NCI-H69 (cell line): ENCODE measurements at places on chromosomes 5 and 9.

GRCh38 chr9:37746448-37747270 lies 6.9 kb upstream of the TRMT10B start:
- DNase-seq, result no peak

DNA sequence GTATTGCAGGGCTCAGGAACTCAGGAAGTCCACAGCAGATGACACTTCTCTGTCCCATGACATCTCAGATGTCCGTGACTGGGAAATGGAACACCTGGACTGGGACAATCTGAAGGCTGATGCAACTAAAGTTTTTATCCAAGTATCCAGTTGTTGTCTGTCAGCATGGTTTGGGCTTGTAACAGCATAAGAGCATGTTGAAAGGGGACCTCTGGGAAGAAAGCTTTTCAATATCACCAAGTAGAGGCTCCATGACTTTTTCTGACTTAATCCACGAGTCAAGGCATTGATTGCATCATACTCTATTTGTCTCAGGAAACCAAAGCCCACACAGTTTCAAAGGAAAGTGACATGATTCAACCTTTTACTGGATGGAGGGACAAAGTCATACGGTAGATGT lies 807.7 kb downstream of the MTRR start:
- no peak for DNase-seq

GRCh38 chr5:143758750-143759149 lies 53.2 kb upstream of the HMHB1 start:
- DNase-seq, result no peak

- DNase-seq, result no peak
These were observed 15.7 kb downstream of the GRAMD2B start for GRCh38 chr5:126438868-126439267.

GRCh38 chr5:112203229-112203628 lies 215.8 kb downstream of the EPB41L4A start:
- DNase-seq, result no peak

- DNase-seq, result no peak
These were observed 21.9 kb downstream of the DYNC2I2 start for GRCh38 chr9:128634651-128635262.

DNA sequence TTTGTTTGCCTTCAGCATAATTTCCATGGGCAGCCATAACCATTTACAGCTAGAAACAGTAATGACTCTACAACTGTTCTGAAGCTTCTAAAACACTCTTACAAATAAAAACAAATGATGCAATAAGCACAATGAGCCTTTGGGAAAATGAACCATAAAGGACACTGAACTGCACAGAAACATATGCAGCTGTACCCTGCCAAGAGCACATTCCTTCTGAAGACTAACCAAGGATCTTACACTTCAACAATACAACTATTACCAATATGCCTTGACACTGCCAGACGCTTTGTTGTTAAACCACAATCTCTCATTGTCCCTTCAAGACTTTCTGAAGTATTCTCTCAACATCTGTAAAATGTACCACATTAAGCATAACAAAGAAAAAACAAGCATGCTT lies 104.2 kb upstream of the HMHB1 start:
- DNase-seq, result no peak

- no peak for DNase-seq
These were observed 426.5 kb downstream of the CTNND2 start for GRCh38 chr5:11477786-11478185.

DNA sequence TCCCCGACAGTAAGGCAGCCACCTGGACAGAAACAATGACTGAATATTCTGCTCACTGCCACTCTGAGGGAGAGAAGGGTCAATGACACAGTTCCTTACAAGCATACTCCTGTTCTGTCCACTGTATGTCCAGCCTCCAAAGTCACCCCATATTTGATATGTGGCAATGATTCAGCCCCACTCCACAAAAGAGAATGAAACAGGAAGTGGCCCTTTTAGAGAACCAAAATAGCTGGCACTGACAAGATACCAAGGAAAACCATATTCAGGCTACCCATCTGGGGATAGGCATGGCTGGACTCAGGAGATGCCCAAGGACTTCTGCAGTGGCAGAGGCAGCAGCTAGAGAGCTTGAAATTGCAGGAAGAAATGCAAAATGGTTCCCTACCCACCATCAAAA lies 12.8 kb upstream of the GFRA3 start:
- DNase-seq, result no peak

DNA sequence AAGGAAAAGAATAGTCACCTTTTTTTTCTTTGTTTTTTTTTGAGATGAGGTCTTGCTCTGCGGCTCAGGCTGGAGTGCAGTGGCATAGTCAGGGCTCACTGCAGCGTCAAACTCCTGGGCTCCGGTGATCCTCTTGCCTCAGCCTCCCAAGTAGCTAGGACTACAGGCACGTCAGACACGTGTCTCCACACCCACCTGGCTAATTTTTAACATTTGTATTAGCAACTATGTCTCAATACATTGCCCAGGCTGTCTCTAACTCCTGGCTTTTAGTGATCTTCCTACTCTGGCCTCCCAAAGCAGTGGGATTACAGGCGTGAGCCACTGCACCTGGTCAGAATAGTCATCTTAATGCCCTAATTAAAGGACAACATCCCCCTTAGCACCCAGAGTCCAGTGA lies 54.4 kb upstream of the CTSL start:
- no peak for DNase-seq

DNA sequence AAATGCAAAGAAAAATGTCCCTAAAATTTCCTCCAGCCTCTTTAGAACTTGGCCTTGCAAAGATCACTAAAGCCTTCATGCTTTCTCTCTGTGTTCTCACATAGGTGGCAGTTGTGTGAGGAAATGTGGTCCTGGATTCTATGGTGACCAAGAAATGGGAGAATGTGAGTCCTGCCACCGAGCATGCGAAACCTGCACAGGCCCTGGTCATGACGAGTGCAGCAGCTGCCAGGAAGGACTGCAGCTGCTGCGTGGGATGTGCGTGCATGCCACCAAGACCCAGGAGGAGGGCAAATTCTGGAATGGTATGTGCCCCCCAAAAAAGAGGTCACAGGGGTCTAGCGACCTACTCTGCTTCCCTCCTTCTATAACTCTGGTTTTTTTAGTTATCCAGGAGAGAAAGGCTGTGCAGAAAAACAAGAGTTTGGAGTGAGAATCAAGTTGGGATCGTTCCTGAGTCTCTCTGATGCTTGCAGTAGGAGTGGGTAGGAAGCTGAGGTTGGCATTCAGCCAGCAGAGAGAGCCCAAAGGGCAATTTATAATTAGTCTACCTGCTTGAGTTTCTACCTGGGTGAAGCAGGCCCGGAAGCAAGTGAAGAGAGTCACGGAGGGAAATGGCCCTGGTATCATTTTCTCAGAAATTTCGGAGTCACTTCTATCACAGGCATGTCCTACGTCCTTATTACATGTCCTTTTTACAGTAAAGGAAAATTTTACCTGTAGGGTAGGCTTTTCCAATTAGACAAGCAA lies 97.5 kb downstream of the RFK start:
- DNase-seq, result peak; percentile 82

DNA sequence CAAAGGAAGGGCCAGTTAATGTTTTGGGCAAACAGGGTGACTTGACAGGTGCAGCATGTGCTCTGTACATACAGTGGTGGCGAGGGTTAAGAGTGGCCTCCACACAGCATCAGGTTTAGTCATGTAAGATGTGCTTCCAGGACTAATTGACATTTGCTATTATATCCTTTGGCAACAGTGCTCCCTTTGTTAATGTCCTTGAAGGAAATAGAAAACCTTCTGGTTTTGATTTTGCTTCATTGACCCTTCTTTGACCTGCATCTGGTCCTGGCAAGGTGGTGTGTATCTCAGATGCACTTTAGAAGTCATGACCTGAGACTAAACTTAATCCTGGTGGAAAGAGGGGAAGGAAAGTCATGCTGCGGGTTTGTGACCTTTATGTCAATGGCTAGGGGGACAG lies 440.0 kb downstream of the ENC1 start:
- peak; percentile 86 for DNase-seq

DNA sequence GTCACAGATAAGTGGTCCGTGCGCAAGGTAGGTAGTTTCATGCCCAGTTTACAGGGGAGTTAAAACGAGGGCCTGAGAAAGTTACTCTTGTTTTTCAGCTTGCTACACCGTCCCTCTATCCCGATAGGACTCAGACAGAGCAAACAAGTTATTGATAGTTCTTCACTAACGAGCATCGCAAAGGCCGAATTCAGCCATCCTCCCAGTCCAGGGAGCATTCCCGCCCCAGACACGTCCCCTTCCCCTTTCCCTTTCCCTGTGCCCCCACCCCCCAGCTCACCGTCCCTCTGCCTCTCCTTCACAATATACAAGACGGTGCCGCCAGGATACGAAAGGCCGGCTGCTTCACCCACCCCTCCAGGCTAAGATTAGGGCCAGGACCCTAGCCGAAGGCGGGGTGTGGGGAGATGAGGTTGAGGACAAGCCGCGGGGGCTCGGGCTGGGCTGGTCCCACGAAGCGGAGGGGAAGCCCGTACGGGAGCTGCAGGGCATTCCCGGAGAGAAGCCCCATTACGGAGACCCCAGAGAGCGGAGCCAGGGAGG lies 599 bp downstream of the KIAA1191 start:
- DNase-seq, result no peak

- DNase-seq, result no peak
These were observed 325.6 kb downstream of the DEPDC1B start for GRCh38 chr5:60374409-60374808.
